Activated T-helper 2 cell treated with anti-CD3 and anti-CD28 coated beads, Interferon-gamma antibody, Interleukin-2, Interleukin-4, amounts not matched to agents 10 μg/mL and 5 μg/mL and 100 μg/mL, durations not matched to agents 14 hours and 24 hours and 36 hours (primary cell): ENCODE measurements at places on chromosomes 5 and 9.

- no peak for DNase-seq
Observed at GRCh38 chr9:127931092-127931881, 710 bp upstream of the PIP5KL1 start.

GRCh38 chr9:113738893-113739604 is 137.1 kb upstream of the ZNF618 start:
- DNase-seq = no peak

DNA sequence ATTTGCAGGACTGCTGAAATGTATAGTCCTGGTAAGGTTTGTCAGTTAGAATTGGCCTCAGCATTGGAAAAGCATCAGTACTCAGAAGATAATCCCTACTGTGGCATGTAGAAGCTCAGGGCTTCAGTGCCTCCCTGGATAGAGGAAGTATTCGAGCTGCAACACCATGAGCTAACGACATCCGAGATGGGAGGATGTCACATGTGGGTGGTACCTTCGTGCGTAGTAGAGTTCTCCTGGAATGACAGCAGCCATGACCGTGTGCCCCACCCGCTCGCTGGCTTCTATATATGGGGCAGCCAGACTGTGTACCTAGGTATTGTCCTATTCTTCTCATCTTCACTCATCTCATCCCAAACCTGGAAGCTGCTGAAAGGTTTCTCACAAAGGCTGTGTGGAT is 345.8 kb upstream of the KLF9 start:
- DNase-seq = no peak

- no peak for DNase-seq
Observed at GRCh38 chr9:20760246-20760891, 76.3 kb downstream of the FOCAD start.

DNA sequence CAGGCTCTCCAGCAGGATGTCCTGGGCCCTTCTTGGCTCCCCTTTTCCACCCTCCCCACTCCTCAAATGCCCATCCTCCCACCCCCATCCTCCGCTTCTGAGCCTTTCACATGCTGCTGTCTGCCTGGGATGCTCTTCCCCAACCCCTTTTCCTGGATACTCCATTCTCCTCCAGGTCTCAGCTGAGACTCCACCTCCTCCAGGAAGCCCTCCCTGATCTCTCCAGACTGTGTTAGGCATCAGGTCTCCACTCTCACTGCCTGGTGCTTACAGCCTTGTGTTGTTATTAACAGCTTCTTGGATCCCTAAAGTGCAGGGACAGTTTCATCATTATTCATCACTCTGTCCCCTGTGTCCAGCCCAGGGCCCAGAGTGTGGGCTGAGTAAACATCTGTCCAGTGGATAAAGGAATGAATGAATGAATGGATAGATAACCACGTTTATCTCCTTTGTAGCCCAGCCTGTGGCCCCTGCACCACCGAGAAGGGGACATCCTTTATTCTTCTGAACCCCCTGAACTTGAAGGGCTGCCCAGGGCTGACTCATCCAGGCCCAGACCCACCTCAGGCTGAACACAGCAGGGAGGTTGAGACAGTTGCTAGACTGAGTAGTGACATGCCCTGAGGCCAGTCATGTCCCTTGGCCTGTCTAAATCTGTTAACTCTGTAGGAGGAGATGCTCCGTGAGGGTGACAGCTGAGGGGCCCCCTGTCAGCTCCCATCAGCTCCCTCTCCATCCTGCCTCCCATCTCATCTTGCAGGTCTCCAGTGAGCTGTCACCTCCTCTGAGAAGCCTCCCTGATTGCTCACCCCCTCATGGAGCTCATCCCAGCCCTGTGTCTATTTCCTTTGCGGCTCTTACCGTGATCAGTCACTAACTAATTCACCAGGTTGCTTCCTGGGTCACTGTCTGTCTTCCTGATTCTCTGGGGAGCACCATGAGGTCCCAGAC is 14.6 kb upstream of the LAMC3 start:
- DNase-seq = no peak

- DNase-seq = no peak
Observed at GRCh38 chr5:145237843-145238242, 597.3 kb downstream of the PRELID2 start.

GRCh38 chr9:111886983-111887718 is 9.5 kb upstream of the UGCG start:
- no peak for DNase-seq

DNA sequence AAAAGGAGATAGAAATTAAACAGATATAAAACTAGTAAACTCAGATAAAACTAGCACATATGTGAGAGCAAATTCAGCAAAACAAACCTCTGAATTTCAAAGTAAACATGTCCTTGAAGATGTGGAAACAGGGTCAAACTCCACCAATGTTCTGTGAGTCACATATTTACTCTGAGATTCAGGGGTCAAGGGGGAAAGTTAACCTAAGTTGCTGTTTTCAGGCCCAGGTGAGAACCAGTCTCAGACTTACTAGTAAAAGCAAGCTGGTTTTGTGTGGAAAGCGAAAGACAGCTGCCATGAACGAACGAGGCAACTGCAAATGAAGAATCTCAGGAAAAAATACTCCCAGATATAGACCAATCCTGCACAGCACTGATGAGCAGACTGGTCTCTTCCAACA is 29.0 kb downstream of the PSMB7 start:
- DNase-seq = no peak

- no peak for DNase-seq
Observed at GRCh38 chr5:60598424-60598823, 101.5 kb downstream of the DEPDC1B start.

- no peak for DNase-seq
Observed at GRCh38 chr5:169305366-169305765, 4.4 kb upstream of the SLIT3 start.

DNA sequence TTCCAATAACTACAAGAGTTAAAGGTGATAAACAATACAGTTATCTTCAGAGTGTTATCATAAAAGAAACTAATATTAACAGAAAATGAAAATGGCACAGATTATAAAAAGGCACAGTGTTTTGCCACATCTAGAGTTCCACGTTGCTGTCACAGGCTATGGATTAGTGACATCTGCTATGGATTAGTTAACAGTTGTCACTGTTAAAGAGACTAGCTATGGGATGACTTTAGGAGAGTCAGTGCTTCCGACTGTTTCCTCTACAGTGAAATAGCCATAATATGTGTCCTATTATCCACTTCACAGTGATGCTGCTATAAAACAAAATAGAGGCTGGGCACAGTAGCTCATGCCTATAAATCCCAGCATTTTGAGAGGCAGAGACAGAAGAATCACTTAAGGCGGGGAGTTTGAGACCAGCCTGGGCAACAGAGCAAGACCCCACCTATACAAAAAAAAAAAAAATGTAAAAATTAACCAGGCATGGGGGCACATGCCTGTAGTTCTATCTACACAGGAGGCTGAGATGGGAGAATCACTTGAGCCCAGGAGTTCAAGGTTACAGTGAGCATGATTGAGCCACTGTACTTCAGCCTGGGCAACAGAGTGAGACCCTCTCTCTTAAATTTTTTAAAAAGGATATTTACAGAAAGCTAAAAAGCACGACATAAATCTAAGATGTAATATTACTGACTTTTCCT is 19.7 kb downstream of the MAPKAP1 start:
- no peak for DNase-seq

- no peak for DNase-seq
Observed at GRCh38 chr5:133340002-133340755, 272.2 kb downstream of the FSTL4 start.

DNA sequence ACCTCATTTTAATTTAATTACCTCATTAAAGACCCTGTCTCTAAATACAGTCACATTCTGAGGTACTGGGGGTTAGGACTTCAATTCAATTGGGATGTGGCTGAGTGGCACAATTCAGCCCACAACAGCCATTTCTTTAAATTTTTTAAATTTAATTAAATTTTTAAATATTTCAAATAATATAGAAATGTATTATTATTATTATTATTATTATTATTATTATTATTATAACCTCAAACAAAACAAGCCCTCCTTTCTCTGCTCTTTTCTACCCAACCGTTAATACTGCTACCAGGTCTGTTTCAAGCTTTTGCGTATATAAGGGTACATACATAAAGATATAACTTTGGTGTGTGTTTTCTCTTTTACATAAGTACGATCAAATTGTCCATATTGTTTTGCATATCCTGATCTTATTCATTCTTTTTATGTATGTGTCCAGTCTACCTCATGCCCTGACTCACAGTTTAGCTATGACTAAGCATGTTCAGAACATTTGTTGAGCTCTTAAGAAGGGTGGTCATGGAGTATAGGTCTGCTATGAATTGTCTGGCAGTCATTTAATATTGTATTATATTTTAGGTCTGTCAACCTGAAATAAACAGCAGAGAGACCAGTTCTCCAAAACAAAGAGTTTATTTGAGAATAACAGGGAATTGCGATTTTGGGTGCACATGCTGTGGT is 16.1 kb upstream of the RAB14 start:
- DNase-seq = no peak

DNA sequence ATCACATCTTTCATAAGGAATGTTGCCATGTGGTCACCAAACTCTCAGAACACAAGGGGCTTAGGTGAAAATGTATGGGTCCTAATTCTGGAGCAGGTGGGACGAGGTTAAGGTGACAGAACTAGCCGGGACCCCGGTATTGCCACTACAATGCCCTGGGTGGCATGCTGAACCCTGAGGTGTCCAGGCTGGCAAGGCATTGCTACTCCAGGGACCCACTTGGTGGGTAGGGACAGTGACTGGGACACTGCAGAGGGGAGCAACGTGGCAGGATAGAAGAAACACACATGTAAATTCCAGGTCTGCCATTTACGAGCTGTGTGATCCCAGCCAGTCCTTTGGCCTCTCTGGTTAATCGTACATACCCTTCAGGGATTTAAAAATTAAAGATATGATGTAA is 206.9 kb upstream of the MVB12B start:
- no peak for DNase-seq

DNA sequence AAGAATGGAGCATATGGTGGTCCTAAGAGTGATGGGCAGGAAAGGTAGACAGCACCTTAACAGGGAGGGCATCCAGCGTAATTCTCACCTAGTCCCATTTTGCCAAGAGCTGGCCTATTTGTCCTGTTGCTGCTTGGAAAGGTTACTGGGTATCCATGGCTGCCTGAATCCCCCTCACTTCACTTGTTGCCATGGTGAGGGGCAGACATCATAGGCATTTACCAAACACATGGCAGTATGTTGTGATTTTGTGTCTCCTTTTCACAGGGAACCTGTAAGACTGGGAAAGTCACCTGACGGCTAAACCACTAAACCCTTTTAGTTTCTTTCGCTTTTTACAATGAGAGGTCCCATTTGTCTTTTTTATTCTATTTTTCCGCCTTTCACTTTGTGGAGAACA is 227.1 kb downstream of the CD180 start:
- DNase-seq = no peak

GRCh38 chr5:142491270-142491669 is 166.4 kb upstream of the SPRY4 start:
- DNase-seq = no peak

DNA sequence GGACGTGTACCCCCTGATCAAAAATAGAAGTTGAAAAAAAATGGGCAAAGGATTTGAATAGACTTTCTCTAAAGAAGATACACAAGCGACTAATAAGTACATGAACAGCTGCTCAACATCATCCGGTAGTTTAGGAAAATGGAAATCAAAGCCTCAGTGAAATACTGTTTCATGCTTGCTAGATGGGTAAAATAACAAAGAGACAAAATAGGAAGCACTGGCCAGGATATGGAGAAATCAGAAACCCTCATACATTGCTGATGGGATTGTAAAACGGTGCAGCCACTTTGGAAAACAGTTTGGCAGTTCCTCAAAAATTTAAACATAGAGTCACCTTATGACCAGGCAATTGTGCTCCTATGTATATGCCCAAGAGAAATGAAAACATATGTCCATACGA is 65.0 kb upstream of the SUB1 start:
- no peak for DNase-seq

DNA sequence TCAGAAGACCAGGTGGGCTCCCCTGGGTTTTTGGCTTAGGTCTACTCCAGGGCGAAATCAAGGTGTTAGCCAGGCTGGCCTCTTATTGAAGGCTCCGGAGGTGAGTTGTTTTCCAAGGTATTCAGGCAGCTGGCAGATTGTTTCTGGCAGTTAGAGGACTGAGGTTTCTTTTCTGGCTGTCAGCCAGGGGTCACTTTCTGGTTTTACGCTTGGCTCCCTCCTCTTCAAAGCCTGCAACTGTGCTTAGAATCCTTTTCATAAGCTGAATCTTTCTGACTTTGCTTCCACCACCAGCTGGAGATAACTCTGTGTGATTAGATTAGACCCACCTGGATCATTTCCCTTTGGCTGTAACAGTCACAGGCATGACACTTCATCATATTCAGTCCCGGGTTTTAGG is 24.6 kb downstream of the RFK start:
- DNase-seq = no peak

DNA sequence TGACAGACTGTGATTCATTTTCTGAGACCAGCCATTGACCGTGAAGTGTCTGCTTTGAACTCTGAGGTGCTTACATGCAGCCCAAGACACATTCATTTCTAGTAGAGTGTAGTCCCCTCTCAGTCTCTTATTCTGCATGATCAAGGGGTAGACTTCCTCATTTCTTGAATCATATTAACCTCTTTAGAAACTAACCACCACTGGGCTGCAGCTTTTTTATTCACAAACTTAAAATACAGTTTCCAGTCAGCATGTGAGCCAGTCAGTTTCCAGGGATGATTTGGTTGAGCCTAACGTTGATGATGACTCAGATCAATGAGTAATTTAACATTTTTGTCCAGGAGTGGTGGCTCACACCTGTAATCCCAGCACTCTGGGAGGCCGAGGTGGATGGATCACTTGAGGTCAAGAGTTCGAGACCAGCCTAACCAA is 59.2 kb downstream of the OTULIN start:
- DNase-seq = no peak

DNA sequence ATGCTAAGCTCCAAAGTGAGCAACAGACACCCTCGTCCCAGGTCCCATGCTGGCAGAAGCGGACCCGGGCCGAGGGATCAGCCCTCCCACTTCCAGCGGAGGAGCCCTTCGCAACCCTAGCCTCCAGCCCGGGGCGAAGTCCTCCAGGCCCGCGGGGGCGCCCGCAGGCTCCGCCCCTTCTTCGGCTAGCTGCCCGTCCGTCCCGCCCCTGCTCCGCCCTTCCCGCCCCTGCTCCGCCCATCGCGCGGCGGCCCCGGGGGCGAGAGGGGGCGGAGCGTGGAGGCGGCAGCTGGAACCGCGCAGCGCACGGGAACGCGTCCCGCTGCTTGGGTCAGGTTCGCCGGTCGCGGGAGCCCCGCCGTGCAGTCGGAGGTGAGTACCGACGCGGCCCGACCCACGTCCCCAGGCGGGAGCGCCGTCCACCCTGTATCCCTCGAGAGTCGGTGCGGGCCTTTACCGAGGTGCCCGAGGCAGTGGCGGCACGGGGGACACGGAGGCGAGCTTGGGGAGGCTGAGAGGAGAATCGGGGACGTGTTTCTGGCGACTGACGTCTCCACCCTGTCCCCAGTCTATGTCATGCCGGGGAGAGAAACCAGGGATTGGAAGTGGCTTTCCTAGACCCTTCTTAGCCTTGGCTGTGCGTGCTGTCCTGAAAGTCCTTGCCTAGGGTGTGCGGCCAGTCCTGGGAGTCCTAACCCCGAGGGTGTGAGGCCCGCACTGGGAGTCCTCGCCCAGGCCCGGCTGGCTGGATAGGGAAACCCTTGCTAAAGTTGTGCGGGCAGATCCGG is at the start of gene ACO1:
ACO1 (plus strand) TSS at position 280 of the 788 bp plus-strand sequence. CDS start 20,864 bp downstream, outside the sequence.
- peak; percentile 82 for DNase-seq

GRCh38 chr5:112917453-112917995 is 4.5 kb downstream of the REEP5 start:
- no peak for DNase-seq
